ENCODE measurements at places on chromosomes 6 and 20.

DNA sequence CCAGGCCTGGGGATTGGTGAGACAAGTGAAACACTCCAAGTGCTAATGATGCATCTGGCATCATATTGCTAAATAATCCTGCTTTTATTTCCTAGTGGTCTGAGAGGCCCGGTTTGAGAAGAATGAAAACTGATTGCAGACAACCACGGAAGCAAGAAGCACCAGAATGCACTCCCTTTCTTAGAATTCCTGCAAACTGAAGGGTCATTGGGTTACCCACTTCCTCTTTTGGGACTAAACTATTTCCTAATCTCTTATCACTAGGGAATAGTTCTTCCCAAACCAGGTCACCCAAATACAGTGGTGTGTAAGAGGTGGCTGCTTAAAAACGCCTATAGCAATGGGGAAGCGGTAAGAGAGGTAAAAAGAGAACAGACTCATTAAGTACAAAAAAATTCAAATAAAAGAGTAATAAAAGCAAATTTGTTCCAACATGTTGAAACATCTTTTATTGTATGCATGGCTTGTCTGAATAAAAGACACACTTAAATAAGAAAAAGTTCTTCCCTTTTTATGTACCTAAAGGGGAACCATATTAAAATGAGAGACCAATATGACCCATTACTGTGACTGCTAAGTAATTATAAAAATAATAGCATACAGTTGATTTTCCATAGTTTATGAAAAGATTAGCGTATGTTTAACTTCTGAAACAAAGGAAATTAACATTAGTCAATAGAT is 125.8 kb downstream of the MYB start:
- no peak for DNase-seq

- DNase-seq = no peak
Measured at GRCh38 chr6:137970368-137970767, 103.3 kb downstream of the TNFAIP3 start.

GRCh38 chr6:136072691-136073090 is 177.4 kb downstream of the MTFR2 start:
- DNase-seq = no peak

- DNase-seq = no peak
Measured at GRCh38 chr20:4916971-4917881, 84.1 kb downstream of the SLC23A2 start.

GRCh38 chr6:113842165-113842564 is 15.0 kb upstream of the MARCKS start:
- no peak for DNase-seq

GRCh38 chr20:3014179-3014578 is 29.2 kb upstream of the GNRH2 start:
- no peak for DNase-seq

- DNase-seq = no peak
Measured at GRCh38 chr20:775679-776135, 7.4 kb upstream of the SLC52A3 start.

GRCh38 chr6:113182370-113183141 is 674.6 kb upstream of the MARCKS start:
- DNase-seq = no peak

- DNase-seq = no peak
Measured at GRCh38 chr6:28206928-28207509, 18.1 kb upstream of the ZSCAN9 start.

- DNase-seq = no peak
Measured at GRCh38 chr6:127737768-127738167, 160.8 kb downstream of the C6orf58 start.
